RPMI7951 (cell line): ENCODE measurements at places on chromosomes 6 and 20.

DNA sequence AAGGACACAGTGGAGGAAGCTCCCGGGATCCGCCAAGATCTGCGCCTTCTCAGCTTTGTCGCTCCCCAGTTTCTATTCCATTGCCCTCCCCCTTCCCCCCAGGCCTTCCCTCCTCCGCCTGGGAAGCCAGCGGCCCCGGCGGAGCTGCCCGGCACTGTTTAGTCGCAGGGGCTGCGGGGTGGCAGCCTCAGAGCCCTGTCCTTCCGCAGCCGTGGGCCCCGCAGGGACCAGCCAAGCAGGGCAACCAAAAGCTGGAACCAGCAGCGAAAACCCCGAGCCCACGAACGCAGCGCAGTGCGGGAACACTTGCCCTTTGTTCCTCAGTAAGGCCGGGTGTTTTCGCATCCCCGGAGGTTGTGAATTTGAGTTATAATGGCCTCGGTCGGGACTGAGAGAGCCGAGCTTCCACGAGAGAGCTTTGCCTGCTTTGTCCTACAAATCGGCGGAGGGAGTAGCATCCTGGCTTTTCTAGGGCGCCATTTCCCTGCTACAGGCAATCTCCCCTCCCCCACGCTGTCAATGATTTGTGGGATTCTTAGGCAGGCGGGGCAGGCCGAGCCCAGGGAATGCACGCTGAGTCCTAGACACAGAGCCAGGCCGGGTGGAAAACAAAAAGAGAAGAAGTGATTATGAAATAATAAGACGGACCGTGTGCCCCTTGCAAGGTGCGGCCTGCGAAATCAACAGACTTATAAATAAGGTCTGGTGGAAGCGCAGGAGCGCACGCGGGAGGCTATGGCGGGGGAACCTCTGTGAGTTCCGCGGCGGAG lies 4.0 kb upstream of the TUBB2B start:
- peak; percentile 77 for DNase-seq

DNA sequence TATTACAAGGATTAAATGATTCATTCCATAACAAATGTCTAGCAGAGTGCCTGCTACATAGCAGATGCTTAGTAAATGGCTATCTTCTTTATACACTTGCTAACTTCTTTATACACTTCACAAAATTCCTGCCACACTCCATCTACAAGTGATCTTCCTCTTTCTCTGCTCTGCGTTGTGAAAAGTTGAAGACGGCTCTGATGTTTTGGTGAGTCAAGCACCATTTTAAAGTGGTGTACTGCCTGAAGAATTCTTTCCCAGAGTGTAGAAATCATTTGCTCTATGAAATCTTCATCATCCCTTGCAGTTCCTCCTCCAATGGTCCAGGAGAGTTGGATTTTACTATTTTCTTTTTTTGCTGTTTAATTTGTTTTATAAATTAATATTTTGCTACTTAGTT lies 74.9 kb downstream of the TNFAIP3 start:
- no peak for DNase-seq

GRCh38 chr20:56157530-56158203 lies 90.9 kb upstream of the MC3R start:
- no peak for DNase-seq

GRCh38 chr6:170446841-170447560 lies 106.1 kb downstream of the PSMB1 start:
- peak; percentile 89 for DNase-seq

DNA sequence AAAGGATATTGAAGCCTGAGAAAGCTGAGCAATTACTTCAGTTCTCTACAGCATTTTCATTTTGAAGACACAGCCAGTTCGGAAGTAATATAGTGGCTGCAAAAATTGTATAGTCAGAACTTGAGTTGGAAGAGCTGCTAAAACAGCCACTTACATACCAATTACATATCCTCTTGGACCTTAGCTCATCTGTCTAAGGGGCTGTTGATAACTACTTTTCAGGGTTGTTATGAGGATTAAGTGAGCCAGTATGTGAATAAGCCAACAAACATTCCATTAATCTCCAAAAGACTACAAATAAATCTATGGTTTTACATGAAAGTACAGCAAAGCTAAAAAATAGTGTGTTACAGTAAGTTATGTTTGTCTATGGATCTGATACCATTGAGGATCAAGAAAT lies 59.7 kb downstream of the TMEM200A start:
- DNase-seq, result peak; percentile 34

DNA sequence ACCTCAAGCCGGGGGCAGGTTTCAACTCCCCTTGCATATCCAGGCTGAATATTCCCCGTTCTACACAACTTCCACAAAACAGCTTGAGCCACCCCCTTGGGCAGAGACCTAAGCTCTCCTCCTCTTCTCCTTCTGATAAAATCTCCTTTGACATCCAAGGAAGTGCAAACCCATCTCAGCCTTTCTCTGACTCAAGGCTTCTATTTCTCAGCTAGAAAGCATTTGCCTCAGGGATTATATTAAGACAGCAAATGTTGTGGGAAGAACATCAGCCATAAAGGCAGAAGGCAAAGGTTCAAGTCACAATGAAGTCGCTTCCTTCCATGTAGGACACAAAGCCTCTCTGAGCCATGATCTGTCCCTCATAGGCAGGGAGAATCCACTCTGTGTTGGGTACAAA lies 386.6 kb upstream of the ARID1B start:
- DNase-seq, result peak; percentile 51

DNA sequence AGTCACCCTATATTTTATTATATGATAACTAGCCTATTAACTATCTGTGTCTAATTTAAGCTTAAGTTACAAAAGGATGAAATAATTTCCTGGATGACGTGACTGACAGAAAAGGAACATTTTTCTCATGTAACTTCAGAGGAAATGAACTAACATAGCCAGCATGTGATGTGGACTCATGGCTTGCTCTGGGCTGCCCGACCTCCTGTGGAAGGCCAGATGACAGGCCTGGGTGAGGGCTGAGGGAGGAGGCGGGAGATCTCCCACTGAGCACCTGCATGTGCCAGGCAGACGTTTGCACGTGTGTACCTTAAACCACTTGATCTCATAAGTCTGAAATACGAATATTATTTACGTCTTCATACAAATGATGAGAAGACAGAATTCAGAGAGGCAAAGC lies 321.1 kb downstream of the SYNE1 start:
- DNase-seq, result no peak

GRCh38 chr6:142913511-142914047 lies 31.4 kb downstream of the HIVEP2 start:
- DNase-seq, result no peak
